ENCODE measurements at places on chromosomes 3 and 15.

GRCh38 chr3:19972054-19972453, 25.2 kb downstream of the RAB5A start:
- DNase-seq, result no peak

DNA sequence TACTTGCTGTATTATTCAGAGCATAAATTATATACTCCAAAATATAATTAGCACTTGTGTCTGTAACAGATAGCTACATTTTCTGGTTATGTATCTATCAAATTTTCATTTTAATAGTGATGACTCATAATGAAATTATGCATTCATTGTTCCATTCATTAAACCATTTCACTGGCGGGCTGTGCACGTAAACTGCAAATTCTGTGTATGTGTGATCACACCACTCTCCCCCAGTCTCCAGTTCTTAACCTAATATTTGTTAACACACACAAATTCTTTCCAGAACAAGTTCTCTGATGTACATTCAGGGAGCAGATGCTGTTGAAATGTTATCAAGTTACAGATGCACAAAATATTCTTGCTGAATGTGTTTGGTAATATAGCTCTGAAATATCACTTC, 3.8 kb upstream of the KCNMB2 start:
- DNase-seq, result no peak

DNA sequence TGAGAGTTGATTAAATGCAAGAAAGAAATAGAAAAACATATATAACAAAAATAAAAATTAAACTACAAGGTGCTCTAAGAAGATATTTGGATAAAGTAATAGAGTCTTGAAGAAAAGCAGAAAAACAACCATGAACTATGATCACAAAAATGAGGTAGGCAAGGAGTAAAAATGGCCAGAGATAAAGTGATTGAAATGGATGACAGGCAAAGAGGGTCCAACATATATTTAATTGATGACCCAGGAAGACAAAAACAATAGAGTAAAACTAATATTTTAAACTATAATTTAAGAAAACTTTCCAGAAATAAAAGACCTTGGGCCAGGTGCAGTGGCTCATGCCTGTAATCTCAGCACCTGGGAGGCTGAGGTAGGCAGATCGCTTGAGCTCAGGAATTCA, 22.1 kb upstream of the WDR49 start:
- DNase-seq, result no peak

- no peak for DNase-seq
Measured at GRCh38 chr3:41369838-41370237, 170.5 kb downstream of the CTNNB1 start.
